ENCODE measurements at places on chromosomes 16 and 17.

GRCh38 chr16:80936410-80936809 is 70.3 kb downstream of the CMC2 start:
- no peak for DNase-seq

DNA sequence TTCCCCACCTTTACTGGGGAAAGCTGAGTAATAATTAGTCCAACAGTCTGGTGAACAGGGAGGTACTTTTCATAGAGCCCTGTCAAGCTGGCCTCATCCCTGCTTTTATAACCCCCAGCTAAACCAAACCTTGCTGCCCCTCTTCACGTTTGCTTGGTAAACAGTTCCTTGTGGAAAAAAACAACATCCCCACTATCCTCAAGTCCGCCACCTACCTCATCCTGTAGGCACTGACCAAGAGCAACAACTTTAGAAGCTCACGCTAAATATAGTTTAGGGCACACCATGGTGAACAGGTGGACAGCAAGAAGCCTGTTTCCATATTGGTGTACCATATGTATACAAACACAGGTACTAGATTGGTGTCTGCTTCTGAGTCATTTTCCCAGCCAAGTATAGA is 16.5 kb downstream of the NFE2L1 start:
- DNase-seq: no peak

DNA sequence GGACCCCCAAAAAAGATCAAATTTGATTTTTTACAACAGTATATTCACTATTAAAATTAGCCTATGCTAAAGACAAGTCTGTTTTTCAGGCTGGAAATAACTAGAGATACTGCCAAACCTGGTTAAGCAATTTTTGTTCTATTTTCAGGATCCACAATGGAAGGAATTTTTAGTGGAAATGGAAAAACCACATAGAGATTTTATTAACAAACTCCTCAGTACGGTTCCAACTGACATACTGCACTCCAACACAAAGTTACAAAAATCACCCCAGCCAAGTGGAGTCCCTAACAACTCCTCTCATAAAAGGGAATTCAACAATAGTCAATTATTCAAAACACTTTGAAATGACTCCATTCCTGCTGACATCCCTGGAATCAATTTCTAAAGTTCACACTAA is 101.6 kb upstream of the TOB1 start:
- no peak for DNase-seq

DNA sequence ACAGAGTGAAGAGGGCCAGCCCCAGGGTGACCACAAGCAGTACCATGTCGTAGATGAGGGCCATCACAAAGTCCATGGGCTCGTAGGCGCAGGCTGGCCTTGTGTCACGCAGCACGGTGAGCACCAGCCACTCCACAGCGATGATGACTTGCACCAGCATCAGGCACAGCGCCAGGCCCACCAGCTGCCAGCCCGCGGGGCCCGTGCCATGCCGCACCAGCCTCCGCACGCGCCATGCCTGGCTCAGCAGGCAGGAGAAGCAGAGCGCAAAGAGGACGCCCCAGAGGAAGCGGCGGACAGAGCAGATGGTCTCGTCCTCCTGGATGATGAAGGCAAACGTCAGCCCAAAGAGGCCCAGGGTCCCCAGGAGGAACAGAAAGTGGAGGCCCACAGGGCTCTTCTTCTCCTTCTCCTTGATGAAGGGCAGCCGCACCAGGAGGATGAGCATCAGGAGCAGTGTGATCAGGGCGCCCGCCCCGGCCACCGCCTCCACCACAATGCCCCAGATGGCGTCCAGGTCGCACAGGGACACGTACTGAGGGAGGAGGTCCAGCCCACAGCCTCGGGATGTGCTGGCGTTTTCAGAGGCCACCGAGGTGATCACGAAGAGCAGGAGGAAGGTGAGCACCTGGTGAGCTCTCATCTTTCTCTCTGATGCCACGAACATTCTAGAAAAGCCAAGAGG is 12.3 kb downstream of the GPRC5B start:
- no peak for DNase-seq

GRCh38 chr16:23156110-23156509 is 6.9 kb upstream of the USP31 start:
- DNase-seq: no peak

- DNase-seq: peak; percentile 5
Observed at GRCh38 chr17:31433091-31433790, 41.8 kb downstream of the RAB11FIP4 start.

- no peak for DNase-seq
Observed at GRCh38 chr17:21382560-21383495, 6.7 kb downstream of the KCNJ12 start.

DNA sequence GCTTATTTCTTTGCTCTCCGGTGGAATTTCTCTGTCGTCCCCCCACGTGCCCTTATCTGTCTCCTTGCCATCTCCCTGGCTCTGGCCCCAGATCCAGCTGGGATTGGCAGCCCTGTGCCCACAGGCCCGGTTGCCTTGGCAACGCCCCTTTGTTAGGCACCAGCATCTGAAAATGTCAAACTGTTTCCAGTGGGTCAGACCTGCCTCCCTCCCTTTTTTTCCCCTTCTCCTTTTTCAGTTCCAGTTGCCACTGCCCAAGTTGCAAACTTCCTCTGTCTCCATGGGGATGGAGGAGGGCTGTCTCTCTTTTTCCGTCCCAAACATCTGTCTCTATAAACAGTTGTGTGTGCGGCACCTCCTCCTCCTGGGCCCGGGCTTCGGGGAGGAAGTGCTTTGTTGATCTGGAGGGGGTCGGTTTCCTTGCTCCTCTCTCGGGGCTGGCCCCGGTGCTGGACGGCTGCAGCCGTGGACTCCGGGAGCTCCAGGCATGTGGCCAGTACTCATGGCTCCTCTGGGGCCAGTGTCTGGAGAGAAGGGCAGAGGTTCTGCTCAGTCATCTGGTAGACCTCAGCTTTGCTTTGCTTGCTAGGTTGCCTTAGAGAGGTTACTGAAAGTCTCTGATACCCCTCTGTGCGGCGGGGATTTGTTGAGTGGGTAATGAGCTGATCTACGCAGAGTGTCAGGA is 35.3 kb downstream of the SOCS3 start:
- DNase-seq: no peak

GRCh38 chr17:17144061-17144460 is 62.1 kb downstream of the PLD6 start:
- no peak for DNase-seq

DNA sequence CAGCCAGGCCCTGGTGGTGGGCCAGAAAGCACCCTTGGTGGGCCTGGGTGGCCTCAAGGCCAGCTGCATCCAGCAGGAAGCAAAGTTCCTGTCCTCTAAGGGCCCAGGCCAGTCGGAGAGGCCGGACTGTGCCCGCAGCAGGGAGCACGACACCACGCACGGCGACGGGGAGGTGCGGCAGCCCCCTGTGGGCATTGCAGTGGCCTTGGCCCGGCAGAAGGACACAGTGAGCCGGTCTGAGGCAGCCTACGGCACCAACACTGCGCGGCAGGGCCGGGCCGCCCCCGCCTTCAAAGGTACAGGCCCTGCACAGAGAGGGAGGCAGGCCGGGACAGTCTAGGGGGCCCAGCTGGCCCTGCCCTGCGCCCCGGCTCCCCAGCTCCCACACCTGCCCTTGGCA is 48.0 kb downstream of the BAHCC1 start:
- DNase-seq: no peak

- DNase-seq: no peak
Observed at GRCh38 chr17:7849130-7849750, 5.6 kb upstream of the TMEM88 start.

Data from activated CD4-positive, alpha-beta T cell treated with anti-CD3 and anti-CD28 coated beads, Interleukin-2, amount 50 U/mL, for 4 hours (primary cell).